ENCODE measurements at places on chromosomes 7 and 10. TPM values are rescaled to one million over a fixed set of nuclear protein-coding genes. Genes with fewer than 3 reads are reported as not detected.

The TAF3 gene
- total RNA-seq = 4.4 TPM

The PNLIPRP1 gene
- not detected for total RNA-seq

The A1CF gene
- total RNA-seq = not detected

The NFE2L3 gene
- total RNA-seq = 17.1 TPM

The MYPN gene
- 0.39 TPM for total RNA-seq

The SORCS3 gene
- total RNA-seq = not detected

GRCh38 chr7:8531991-8532515 is 98.6 kb downstream of the NXPH1 start:
- DNase-seq = no peak
- no peak overlapping the region for H3K4me3 ChIP-seq
- no peaks in the 10 kb centered on the region for H3K4me1 ChIP-seq
- no peaks in the 10 kb centered on the region for H3K36me3 ChIP-seq

GRCh38 chr10:1977461-1977860 is 240.1 kb upstream of the ADARB2 start:
- H3K36me3 ChIP-seq = no peaks in the 10 kb centered on the region
- H3K4me3 ChIP-seq = no peak overlapping the region
- H3K27me3 ChIP-seq = peaks cover 3% of the 10 kb centered on the region
- DNase-seq = no peak
- H3K27ac ChIP-seq = no peak overlapping the region

GRCh38 chr7:5433181-5433580 is 9.5 kb upstream of the TNRC18 start:
- no peak for DNase-seq
- no peaks in the 10 kb centered on the region for H3K27me3 ChIP-seq
- H3K36me3 ChIP-seq = peaks cover 8% of the 10 kb centered on the region
- H3K4me3 ChIP-seq = no peak overlapping the region
- H3K4me1 ChIP-seq = peaks cover 1% of the 10 kb centered on the region
- no peak overlapping the region for H3K27ac ChIP-seq
